Tibial artery (tissue), 4 donors: ENCODE measurements at places on chromosomes 6 and 20.

DNA sequence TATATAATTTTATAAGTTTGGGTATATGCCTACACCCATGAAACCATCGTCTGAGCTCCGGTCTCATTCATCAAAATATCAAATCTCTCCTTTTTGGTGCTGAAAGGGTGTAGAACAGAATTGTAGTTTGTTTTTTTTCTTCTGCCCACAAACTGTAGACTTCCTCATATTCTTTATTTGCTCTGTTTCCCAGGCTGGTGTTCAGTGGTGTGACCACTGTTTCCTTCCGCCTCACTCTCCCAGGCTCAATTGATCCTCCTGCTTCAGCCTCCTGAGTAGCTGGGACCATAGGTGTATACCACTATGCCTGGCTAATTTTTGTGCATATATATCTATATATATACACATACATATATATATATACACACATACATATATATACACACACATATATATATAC is 139.6 kb upstream of the HCRTR2 start:
- no peak for DNase-seq

DNA sequence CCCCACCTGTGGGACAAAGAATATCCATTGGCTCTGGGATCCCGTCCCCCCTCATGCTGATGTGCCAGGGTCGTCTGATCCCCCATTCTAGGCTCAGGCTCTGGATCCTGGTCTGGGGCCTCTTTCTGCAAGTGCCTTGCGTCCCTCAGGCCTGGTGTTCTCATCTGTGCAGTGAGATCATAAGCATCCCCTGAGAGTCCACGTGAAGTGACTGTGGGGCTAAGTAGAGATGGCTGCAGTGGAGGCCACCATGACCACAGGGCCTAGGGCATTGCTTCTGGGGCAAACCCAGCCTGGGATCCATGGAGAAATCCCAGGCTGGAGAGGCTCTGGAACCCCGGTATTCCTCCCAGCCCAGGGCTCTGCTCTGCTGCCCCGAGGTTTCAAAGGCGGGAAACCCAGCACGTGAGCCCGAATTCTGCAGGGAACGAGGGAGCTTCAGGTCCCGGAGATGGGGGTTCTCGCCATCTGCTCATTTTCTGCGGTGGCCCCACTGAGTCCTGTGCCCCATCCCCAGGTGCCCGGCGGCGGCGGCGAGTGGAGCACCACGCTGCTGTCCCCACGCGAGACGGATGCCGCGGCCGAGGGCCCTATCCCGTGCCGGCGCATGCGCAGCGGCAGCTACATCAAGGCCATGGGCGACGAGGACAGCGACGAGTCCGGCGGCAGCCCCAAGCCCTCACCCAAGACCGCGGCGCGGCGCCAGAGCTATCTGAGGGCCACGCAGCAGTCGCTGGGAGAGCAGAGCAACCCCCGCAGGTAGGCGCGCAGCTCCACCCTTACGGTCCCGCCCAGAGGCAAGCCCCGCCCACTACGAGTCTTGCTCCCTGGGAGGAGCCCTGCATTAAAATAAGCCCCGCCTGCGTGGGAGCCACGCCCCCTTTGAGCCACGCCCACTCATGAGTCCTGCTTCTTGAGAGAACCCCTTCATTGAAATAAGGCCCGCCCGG is 105.5 kb upstream of the MYL9 start:
- DNase-seq, result peak; percentile 43

- DNase-seq, result no peak
These were observed 95.0 kb upstream of the TPD52L1 start for GRCh38 chr6:125058546-125058945.

DNA sequence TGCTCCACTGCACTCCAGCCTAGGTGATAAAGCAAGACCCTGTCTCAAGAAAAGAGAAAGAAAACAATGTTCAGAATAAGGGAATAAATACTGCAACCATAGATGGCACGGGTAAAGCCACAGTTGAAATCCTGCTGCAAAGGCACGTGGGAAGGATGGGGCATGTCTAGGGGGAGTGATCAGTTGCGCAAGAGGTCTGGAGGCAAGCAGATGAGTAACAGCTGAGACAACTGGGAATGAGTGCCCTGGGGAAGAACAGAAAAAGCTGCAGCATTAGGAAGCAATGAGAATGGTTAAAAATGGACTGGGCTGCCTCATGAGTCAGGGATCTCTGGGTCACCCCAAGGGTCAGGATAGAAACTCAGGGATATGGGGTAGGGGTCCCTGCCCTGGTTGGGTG is 96.3 kb downstream of the GMPR start:
- peak; percentile 89 for DNase-seq

GRCh38 chr6:20056350-20056992 is 155.8 kb downstream of the MBOAT1 start:
- no peak for DNase-seq

- peak; percentile 75 for DNase-seq
These were observed 19.4 kb downstream of the DSTN start for GRCh38 chr20:17589161-17589834.
